Activated CD4-positive, alpha-beta T cell treated with anti-CD3 and anti-CD28 coated beads, Interleukin-2, Interleukin-6, amounts not matched to agents 100 ng/mL and 50 ng/mL, durations not matched to agents 16 hours and 8 hours (primary cell): ENCODE measurements at places on chromosomes 16 and 17.

DNA sequence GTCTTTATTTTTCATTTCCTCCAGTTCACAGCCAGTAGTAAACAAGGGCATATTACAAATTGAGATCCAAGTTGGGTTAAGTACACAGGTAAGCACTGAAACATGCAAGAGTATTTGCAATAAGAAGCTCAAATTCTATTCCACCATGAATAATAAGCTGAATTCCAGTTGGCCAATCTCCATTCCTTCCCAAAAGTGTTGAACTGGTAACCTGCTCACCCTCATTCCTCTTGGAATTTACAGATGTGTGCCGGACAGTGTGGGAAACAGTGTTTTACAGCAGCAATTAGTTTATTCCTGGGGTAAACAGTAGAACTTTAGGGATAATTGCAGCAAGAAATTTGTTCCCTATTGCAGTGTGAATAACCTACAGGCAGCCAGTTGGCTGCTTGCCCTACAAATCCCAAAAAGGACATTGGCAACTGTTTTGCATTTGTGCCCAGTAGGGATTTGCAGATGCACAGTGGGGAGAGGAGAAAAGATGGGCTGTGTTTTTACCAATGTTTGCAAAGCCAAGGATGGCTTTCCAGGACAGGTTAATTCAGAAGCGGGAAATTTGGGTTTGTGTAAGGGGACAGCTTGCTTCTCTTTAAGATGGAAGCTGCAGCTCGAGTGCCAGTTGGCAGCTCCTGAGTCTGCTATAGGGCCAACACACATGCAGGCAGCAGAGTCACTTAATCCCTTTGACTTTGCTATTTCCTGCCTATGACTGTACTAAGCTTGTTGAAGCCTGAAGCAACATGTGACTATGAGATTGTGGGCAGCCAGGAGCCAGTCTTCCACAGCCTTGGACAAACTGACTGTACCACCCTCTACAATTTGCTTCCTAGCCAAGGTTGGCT lies 318.9 kb downstream of the MAP2K6 start:
- DNase-seq: no peak

- no peak for DNase-seq
These were observed 1.1 kb downstream of the CFAP119 start for GRCh38 chr16:30760577-30761426.

DNA sequence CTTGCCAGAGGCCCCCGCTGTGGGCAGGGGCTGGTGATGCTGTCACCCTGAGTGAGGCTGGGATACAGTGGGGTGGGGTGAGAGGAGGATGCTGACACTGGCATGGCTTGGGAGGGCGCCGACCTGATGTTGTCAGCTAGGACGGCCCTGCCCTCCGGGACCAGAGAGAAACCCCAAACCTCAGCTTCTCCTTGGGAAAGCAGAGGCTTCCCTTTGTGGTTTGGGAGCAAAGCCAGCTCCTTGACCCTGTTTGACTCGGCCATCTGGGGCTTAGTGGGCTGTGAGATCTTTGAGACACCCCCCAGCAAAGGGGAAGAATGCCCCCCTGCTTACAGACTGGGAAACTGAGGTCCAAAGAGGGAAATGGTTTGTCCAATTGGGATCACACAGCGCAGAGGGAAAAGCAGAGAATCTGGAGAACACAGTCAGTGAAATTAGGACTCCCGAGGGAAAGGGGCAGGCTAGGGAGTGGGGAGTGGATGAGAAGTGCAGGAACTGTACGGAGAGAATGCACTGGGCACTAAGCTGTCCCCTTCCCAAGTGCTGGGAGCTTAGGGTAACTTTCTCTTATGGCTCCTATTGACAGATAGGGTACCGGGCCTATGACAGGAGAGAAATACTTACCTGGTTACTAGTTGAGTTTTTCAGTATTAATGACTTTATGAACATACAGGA lies 40.7 kb upstream of the DLX4 start:
- DNase-seq: no peak

DNA sequence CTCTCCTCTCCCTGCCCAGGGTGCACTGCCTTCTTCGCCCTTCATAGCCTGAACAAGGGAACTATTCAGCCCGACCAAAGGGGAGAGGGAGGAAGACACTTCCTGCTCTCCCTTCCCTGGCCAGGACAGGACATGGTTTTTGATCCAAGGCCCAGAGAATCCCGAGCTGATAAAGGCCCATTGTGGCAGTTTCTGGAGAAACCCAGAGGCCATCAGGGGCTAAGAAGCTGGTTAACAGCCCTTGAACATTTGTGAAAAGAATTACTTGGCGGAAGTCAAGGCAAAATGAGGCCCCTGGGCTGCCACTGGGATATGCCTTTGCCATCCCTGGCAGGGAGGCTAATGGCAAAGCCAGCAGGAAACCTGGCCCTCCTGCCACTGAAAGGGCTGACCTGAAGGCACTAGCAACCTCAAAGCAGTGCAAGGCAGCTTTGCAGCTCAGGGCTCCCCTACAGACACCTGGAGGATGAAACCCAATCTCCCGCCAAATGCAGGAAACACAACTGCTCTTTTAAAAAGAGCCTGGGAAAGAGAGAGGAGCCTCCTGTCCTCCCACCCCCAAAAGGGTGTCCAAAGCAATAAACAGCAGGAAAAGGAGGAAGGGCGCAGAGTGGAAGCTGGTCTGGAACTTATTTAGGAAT lies 12.6 kb downstream of the PHB1 start:
- no peak for DNase-seq

- DNase-seq: no peak
These were observed 153.9 kb upstream of the CES5A start for GRCh38 chr16:56029026-56029425.

DNA sequence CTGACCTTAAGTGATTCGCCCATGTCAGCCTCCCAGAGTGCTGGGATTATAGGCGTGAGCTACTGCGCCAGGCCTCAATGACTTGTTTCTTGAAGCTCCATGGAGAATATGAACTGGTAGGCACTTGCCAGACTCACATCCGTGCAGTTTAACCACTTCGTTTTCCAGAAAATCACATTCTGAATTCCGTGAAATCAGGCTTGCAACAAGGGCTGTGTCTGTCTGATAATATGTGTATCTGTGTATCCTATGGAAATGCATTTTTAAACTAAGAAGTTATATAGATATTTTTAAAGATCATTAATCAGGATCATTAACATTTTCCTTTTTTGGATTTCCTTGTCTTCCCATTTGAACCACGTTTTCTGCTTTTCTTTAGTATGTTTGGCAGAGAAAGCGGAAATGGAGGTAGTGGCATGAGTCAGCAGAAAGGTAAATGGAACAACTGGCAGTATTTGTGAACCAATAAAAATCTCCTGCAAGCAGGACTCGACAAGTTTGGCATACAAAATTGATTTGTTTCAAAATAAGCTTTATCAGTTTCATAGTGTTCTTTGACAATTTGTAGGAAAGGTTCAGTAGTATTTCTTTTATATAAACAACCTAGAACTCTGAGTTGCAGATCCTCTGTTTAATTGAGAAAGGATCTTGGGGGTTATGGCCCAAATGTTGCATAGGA lies 33.0 kb downstream of the USP10 start:
- DNase-seq: no peak

DNA sequence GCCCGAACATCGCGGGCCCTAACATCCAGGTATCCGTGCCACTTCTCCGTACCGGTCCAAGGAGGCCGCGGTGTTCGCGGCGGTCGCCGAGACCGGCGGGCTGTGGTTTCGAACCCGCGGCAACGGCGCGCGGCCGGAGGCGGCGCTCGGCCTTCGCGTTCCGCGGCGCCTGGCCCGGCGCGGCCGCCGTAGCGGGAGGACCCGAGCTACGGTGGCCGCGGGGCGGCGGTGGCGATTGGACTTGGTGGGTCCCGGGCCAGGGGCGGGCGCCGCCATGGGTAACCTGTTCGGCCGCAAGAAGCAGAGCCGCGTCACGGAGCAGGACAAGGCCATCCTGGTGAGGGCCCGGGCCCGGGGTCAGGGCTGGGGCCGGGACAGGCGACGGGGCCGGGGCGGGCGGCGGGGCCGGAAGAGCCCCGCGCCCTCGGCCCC lies at the start of gene CHMP6:
TSS of gene CHMP6 (plus strand) at position 197 of the 432 bp plus-strand sequence. CDS start at position 275, 78 bp downstream.
- DNase-seq: peak; percentile 82

DNA sequence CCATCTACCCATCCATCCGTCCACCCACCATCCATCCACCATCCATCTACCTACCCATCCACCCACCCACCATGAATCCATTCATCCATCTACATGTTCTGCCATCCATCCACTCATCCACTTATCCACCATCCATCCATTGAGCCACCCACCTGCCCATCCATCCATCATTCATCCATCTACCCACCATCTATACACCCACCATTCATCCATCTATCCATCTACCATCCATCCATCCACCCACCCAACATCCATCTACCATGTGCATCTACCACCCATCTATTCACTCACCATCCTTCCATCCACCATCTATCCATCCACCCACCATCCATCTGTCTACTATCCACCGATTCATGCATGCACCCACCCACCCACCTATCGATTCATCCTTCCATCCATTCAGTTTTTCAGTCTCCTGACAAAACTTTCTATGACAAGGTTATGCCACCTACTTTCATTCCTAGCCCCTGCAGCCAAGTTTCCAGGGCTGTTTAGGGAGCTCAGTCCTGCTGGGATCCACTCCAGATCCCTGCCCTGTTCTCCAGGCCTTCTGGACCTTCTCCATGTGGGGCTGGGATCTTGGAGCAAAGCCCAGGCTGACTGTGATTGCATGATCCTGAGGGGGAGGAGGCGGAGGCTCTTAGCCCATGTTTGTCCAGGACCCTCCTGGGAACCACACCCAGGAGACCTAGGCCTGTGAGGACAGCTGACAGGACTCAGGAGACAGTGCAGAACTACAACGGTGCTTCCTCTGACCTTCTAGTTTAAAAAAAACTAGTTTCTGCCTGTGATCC lies 27.4 kb downstream of the BCO1 start:
- no peak for DNase-seq

GRCh38 chr17:72590382-72590781 lies 469.6 kb downstream of the SOX9 start:
- no peak for DNase-seq

DNA sequence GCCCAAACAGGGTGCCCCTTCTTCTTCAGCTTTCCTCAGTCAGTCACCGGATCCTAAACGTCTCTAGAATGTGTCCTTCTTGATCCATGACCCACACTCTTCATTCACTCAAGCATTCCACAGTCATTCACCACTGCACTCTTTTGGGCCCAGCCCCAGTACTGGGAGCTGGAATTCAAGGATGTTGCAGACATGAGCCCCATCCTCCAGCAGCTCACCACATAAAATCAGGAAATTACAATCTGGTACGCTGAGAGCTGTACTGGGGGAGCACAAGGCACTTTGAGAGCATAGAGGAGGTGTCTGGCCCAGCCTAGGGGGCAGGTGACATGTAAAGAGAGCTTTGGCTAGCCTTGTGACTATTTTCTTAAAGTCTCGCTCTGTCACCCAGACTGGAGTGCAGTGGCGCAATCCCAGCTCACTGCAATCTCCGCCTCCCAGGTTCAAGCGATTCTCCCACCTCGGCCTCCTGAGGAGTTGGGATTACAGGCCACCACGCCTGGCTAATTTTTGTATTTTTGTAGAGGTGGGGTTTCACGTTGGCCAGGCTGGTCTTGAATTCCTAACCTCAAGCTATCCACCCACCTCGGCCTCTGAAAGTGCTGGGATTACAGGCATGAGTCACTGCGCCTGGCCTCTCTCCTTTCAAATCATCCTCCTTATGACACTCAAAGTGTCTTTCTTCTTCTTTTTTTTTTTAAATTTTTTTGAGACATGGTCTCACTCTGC lies 18.7 kb downstream of the CES4A start:
- no peak for DNase-seq

- DNase-seq: no peak
These were observed 23.3 kb upstream of the CPNE2 start for GRCh38 chr16:57069053-57069452.

GRCh38 chr16:426115-426905 lies 861 bp downstream of the RAB11FIP3 start:
- no peak for DNase-seq

DNA sequence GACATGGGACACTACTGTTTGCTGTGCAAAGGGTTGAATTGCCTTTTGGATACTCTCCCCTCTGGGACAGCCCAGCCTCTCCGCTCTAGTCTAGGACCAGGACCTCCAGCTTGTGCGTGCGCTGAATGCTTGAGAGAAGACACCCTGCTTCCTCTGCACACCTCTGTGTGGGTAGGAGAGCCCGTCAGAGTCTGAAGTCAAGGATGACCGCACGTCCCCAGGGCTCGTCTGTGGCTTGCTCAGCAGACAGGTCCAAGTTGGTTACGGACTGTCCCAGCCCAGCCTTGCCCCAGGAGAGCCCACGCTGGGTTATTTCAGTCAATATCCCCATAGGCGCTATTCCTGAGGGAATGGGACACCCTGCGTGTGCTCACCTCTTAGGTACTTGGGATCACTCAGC lies 3.7 kb downstream of the C16orf89 start:
- DNase-seq: no peak
